ENCODE measurements at places on chromosomes 16 and 17.

DNA sequence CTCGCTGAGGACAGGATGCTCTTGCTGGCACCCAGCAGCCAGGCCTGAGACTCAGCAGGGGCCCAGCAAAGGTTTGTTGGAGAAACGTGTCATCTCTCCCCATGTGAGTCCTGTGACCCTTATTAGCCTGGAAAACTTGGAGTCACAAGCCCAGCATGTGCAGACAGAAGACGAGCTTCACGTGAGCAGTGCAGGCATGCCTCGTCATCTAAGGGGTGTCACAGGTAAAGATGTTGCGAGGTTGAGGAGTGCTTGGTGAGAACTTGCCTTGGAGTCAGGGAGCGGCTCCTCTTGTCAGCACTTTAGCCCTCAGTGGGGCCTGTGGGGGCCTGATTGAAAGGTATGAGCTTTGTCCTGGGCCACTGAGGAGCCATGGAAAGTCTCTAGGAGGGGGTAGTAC, 2.1 kb upstream of the CTRL start:
- no peak for DNase-seq

GRCh38 chr17:59727817-59728533, 20.5 kb downstream of the VMP1 start:
- DNase-seq: no peak

DNA sequence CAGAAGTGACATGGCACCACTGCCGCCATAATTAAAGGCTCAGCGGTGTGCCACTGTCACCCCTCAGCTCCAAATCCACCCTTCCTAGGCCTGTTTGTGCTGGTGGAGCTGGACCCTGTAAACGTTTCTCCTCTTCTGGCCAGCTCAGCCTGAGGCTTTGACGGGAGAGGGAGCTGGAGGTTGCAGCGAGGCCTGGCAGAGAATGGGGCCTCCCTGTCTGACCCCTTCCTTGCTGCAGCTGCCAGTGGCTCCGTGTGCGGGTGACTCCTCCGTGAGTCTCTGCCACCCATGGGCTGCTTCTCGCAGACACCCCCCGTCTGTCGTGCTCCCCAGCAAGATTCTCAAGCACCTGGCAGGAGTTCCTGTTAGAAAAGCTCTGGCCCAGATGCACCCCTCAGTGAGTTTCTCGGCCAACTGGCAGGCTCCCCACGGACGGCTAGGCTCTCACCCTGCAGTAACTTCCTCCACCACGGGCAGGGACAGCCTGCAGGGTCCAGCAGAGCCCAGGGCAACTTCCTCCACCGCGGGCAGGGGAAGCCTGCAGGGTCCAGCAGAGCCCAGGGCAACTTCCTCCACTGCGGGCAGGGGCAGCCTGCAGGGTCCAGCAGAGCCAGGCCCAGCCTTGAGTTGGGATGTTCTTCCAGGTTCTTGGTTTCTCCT, 4.7 kb upstream of the CHMP6 start:
- DNase-seq: no peak

DNA sequence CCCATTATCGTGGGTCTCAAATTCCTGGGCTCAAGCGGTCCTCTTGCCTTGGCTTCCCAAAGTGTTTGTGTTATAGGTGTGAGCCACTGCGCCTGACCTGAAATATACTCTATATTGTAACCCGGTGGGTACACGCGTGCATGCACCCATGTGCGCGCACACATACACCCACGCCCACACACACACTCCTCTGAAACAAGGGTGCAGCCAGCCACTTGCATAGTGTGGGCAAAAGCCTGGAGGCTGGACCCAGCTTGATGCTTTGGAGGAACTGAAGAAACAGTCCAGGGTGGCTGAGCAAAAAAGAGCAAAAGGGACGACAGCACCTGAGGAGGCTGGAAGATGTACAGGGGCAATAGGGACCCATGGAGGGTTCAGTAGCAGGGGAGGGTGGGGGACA, 29.9 kb downstream of the NAGPA start:
- DNase-seq: no peak

DNA sequence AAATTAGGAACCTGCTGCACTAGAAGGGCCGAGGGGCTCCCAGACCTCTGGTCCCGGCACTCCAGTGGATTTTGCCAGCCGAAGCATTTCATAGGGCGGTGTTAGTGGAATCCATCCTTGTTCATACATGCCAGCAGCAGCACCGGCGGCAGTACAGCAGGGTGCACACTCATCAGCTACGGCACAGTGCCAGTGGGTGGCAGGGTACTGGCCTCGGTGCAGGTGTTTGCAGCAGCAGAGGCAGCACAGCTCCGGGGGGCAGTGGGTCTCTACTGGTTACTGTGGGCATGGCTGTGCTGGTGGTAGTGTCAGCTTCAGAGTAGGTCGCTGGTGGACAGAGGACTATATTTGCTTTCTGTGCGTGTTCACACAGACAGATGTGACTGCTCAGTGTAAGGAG, 985.7 kb downstream of the CDH8 start:
- DNase-seq: no peak

DNA sequence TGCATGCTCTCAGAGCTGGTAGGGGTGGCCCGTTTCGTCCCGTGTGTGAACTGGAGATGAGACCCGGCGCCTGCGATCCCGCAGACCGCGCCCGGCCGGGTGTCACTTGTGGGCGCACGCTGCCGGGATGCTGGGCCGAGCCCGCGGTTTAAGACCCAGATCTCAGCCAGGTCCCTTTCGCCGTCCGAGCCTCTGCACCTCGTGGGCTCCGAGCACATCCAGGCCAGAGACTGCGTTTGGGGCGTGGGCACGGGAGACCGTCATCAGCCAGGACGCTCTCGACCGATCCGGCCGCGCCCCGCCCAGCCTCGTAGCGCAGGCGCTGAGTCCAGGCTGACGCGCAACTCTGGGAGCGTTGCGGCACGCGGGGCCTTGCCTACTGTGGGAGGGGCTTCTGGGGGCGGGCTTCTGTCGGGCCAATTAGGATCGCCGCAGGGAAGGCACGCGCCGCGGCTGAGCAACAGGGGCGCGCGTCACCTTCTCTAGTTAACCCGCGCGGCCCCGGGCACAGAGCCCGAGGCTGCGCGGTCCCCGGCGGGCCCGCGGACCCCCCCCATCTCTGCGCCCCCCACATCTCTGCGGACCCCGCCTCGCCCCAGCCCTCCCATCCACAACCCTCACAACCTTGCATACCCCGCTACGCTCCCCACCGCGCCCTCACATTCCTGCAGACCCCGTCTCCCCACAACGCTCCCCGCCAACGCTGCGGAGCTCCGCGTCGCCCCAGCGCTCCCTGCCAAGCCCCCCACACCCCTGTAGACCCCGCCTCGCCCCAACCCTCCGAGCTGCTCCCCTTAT, 687 bp upstream of the CEMP1 start:
- peak; percentile 97 for DNase-seq

- no peak for DNase-seq
Measured at GRCh38 chr17:66950325-66950724, 14.2 kb upstream of the CACNG4 start.

- DNase-seq: no peak
Measured at GRCh38 chr17:80789356-80789902, 202.2 kb upstream of the CHMP6 start.

DNA sequence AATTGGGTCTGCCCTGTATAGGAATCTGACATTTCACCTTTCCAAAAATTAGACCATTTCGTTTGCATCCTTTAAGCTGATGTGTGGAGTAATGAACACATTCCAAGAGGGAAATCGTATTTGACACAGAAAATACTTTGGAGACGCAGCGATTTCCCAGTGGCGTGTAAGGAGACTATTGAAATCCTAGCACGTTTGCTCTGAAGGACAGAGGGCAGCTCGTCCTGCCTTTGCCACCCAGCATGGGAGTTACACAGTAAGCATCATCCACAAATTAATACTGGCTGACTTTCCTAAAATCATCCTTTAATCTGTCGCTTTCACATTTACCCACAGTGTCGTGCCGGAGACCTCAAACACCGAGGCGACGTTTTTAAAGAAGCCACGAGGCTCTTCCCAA, 925.9 kb upstream of the EEF2KMT start:
- no peak for DNase-seq

GRCh38 chr17:35467824-35468223, 19.3 kb upstream of the SLFN13 start:
- no peak for DNase-seq

DNA sequence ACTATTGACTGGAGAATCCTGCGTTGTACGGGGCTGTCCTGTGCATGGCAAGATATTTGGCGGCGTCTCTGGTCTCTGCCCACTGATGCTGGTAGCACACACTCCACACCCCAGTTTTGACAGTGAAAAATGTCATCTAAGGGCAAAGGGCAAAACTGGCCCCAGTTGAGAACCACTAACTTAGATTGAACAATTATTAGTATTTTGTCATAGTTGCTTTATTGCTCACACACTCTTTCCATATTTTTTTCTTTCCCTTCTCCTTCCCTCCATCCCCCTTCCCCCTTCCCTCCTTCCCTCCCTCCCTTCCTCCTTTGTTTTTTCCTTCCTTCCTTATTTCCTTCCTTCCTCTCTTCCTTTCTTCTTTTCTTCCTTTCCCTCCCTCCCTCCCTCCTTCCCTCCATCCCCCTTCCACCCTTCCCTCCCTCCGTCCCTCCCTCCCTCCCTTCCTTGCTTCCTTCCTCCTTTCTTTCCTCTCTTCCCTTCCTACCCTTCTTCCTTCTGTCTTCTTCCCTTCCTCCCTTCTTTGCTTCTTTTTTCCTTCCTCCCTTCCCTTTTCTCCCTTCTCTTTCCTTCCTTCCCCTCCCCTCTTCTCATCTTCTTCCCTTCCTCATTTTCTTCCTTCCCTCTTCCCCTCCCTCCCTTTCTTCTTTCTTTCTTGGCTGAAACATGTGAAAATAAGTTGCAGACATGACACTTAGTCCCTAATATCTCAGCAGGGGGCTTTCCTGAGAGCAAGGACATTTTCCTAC, 5.5 kb downstream of the SHISA9 start:
- DNase-seq: no peak

DNA sequence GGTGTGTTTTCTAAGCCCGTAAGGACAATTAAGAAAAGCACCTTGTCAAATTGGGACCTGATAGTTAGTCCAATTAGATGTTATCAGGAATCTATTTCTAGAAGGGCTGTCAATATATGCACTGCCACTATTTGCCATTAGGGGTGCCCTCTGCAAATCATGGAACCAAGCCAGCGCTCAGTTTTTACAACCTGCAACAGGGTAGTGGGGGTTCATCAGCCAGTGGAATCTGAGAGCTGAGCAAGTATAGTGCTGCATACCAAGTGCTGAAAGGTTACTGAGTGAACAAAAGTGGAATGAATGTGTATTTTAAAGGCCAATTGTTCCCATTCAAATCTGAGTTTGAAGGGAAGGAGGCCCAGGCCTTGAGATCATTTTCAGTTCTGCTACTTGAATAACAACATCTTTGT, 10.4 kb downstream of the PRR11 start:
- DNase-seq: peak; percentile 51

DNA sequence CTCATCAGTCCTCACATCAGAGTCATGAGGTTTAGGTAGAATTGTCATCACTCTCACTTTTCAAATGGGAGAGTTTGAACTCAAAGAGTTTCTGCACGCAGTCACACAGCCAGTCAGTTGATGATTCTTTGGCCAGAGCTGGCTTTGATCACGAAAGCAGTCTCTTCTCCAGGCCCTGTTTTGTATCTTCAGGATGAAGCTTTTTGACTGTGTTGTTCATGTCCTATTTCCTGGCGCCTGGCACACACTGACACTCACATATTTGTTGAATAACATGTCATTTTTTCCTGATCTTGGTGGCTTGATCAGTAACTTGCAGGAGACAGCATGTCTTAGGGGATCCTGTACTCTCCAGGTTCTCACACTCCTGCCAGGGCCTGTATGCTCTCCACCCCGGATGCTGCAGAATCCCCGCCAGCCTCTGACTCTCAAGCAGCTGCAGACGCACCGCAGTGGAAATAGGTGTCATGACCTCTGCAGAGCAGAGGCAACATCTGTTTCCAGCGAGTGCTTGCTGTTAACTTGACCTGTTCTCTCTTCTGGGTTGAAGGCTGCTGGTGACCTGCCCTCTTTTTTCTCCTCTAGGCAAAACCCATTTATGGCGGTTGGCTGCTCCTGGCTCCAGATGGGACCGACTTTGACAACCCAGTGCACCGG, 33.0 kb downstream of the MPRIP start:
- DNase-seq: peak; percentile 47

GRCh38 chr17:49715216-49715615, 7.5 kb upstream of the SLC35B1 start:
- no peak for DNase-seq

GRCh38 chr16:83586036-83586435, 221.7 kb upstream of the HSBP1 start:
- no peak for DNase-seq

DNA sequence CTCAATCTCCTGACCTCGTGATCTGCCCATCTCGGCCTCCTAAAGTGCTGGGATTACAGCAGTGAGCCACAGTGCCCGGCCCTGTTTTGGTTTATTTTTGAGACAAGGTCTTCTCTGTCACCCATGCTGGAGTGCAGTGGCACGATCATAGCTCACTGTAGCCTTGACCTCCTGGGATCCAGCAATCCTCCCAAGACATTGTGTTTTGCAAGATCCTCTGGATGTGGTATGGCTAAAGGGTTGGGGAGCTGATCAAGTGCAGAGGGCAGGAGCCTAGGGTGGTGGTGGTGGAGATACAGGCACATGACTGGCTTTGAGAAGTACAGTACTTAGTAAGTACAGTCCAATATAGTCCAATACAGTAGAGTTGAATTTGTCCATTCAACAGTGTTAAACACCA, 16.6 kb upstream of the TNS4 start:
- no peak for DNase-seq

GRCh38 chr16:29156511-29156910, 171.7 kb downstream of the LAT start:
- no peak for DNase-seq

GRCh38 chr16:49540836-49541235, 167.2 kb downstream of the C16orf78 start:
- no peak for DNase-seq

DNA sequence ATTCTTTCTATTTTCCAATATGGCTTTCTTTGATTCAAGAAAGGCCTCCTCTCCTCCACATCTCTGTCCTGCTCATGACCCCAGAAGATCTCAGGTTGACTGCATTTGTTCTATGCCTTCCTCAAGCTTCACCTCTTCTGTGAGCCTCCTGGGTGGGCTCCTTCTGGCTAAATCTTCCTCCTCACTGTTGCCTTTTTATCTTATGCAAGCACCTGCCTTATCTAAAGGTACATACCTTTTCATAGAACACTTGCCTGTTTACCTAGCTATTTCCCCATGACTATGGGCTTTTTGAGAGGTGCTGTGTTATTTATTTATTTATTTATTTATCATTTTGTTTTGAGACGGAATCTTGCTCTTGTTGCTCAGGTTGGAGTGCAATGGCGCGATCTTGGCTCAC, 81.1 kb downstream of the UTP18 start:
- DNase-seq: no peak

DNA sequence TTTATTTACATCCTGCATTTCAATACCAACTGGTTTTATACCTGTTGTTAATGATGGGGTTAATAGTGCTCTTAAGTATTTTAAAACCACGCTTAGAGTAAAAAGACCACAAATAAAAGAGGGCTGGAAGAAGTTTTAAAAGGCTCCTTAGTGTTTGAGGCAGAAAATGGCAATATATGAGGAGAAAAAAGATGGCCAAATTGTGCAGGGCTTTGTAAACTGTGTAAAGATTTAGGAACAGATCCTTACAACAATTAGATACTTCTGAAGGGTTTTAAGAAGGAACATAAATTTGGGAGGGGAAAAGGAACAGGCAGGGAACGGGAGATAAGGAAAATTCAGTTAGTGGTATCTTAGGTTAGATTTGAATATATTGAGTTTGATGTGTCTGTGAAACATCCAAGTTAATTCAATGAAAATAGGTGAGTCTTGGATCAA, 12.7 kb downstream of the CDC27 start:
- DNase-seq: no peak

GRCh38 chr17:73092523-73093135, at the start of gene SLC39A11:
Gene SLC39A11 (minus strand): TSS chr17:73092688. CDS start chr17:73088764, 3,924 bp downstream.
- DNase-seq: peak; percentile 90

- no peak for DNase-seq
Measured at GRCh38 chr16:75312875-75313274, 61.5 kb upstream of the BCAR1 start.

GRCh38 chr16:2969545-2970521, 685 bp downstream of the PAQR4 start:
- peak; percentile 63 for DNase-seq
